ENCODE measurements at places on chromosomes 7 and 10.

- peak; percentile 14 for DNase-seq
Observed at GRCh38 chr10:18689498-18689897, 30.3 kb downstream of the ARL5B start.

DNA sequence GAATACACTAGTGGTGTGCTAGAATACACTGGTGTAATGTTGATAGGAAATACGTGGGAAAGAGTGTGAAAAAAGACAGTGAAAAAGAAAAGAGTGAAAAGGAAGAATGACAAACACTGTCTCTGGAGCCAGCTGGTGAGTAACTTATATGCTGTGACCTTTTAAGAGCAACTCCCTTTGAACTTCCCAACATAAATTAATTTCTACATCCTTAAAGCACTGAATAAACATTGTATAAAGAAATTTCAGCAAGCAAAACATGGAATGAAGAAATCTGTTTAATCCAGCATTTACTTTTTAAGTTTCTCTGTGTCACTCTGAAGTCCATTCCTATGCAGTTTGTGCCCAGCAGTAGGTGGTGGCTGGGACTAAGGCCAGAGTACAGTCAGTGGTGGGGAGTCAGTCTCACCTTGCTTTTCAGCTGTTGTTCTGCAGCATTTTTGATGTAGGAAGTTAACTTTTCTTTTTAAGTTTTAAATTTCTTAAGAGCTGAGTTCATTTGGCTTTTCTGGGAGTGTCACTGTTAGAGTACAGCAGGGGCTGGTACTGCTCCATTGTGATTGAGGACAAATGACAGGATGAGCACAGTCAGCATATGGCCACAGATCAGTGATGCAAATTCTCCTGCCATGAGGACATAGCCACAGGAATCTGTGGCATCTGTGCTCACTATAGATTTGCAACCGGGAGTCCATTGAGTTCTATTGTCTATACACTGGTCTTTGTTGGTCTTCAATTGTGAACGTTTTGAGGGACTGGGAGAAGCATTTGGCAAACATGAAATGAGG lies 321.8 kb downstream of the ZNF248 start:
- no peak for DNase-seq

DNA sequence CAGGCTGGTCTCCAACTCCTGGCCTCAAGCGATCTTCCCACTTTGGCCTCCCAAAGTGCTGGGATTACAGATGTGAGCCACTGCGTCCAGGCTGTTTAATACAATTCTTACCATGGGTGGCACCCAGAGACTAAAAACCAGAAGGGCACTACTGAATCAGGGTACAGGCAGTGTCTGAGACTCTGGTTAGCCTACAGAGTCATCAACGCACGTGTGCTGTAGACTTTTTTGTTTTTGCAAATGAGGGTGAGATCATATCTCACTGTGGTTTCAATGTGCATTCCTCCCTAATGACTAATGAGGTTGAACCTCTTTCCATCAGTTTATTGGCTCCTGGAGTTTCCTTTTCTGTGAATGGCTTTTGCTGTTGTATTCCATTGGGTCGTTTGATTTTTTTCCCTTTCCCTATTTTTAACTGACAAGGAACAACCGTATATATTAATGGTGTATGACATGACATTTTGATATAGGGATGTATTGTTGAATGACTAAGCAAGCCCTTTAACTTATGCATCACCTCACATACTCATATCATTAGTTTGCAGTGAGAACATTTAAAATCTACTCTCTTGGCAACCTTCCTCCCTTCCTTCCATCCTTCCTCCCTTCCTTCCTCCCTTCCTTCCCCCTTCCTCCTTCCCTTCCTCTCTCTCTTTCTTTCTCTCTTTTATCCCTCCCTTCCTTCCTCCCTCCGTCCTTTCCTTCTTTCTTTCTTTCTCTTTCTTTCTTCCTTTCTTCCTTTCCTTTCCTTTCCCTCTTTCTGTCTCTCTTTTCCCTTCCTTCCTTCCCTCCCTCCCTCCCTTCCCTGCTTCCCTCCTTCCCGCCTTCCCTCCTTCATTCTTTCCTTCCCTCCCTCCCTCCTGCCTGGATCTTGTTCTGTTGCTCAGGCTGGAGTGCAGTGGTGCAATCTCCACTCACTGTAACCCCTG lies 9.3 kb upstream of the TMEM270 start:
- DNase-seq = peak; percentile 91

DNA sequence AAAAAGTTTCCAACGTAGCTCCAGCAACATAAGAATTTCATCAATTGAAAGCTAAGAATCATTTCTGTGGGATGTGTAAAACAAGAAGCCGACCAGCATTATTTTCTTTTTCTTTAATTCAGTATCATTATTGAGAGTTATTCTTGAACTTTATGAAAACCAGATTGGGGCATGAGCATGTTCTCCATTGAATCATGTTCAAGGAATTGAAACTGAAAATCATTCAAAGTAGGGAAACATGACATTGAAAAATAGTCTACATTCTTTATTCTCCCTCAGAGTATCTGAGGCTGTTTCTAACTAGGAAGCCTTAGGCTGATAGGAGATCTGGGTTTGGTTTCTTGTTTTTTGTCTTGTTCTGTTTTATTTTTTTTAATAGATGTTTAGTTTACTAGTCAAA lies 253.7 kb downstream of the DYNC1I1 start:
- DNase-seq = no peak

DNA sequence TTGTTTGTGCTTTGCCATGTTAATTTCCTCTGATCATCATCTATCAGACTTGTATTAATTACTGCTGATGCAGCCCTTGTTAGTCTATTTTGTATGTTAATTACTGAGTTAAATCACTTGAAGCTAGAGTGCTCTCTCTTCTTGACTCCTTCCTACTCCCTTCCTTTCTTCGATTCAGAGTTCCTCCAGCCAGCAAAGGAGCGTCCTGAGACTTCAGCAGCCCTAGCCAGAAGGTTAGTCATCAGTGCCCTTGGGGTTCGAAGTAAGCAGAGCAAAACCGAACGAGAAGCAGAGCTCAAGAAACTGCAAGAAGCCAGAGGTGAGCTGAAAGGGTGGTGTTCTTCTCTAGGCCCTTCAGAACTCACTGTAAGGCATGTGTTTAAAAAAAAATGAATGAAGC lies 32.1 kb downstream of the LOXL4 start:
- no peak for DNase-seq

- DNase-seq = no peak
Observed at GRCh38 chr7:52863652-52864051, 171.8 kb upstream of the POM121L12 start.

DNA sequence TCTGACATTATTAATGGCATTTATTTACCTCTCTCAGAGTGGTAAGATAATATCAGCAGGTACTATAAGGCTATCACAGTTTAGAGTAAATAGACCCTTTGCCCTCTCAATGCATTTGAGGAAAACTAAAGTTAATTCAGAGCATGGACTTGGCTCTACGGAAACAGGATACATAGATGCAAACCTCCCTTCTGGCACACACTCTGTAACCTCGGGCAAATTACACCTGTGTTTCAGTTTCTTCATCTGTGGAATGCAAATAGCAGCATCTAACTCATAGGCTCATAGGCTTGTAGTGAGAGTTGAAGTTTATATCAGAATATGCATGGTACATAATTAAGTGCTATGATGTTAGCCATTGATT lies 5.6 kb downstream of the RAPGEF5 start:
- no peak for DNase-seq

DNA sequence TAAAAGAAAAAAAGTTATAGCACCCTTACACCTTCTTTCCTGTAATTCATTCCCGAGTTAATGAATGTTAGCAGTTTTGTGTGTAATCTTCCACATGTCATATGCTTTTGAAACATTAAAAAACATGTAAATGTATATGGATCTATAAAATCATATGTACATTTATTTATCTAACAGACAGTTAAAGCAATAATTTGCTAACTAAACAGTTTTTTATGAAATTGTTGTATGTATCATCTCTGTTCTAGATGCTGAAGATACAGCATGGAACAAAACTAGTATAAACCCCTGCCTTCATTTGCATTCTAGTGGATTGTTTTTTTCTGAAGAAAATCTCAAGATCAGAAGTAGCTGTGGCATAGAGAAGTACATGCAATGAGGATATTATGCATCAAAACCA lies 165.0 kb downstream of the POU6F2 start:
- DNase-seq = no peak

- DNase-seq = no peak
Observed at GRCh38 chr10:7580520-7580919, 86.2 kb downstream of the ITIH5 start.

GRCh38 chr10:78981257-78981969 lies 87.4 kb upstream of the ZMIZ1 start:
- DNase-seq = peak; percentile 47

- DNase-seq = peak; percentile 94
Observed at GRCh38 chr7:23277359-23277989, 21.7 kb upstream of the MALSU1 start.

DNA sequence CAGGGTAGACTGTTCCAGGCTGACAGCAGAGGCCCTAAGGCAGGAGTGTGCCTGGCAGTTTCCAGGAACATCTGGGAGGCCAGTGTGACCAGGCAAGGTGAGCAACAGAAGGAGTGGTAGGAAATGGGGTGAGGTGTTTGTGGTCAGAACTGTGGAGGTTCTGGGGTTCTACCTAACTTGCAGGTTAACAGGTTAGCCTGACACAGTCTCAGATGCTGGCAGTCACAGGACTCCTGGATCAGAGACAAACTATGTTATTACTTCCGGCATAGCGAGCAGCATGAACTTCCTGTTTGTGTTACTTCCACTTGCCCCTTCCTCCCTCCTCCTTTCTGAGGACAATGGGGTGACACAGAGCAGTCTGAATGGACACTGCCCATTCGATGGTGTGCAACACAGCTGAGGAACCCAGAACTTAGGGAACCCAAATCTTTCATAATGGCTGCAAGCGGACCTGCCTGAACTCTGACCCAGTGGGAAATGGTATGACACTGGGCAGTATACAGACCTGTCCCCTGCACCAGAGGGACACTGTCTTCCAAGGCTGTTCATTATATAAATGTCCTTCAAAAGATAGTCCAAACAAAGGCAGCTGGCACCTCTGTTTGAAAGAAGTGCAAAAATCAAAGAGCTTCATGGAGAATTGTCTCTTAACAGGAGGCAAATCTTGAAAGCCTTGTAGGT lies 3.9 kb upstream of the SAR1A start:
- no peak for DNase-seq

- DNase-seq = no peak
Observed at GRCh38 chr7:6486438-6487183, 38.9 kb upstream of the DAGLB start.

- DNase-seq = no peak
Observed at GRCh38 chr10:58764087-58764747, 251.5 kb downstream of the BICC1 start.

GRCh38 chr10:100528123-100528886 lies 1.4 kb downstream of the NDUFB8 start:
- DNase-seq = no peak

- DNase-seq = peak; percentile 11
Observed at GRCh38 chr10:131282961-131283360, 28.6 kb downstream of the TCERG1L start.

GRCh38 chr10:18104223-18104872 lies 35.9 kb upstream of the CACNB2 start:
- DNase-seq = peak; percentile 39

All from NB4 (cell line).